ENCODE measurements at places on chromosomes 1 and 21.
A peak's percentile ranks its signal among the peaks of the same experiment; 100 is the strongest.

GRCh38 chr21:32392880-32393676 is at the start of gene URB1:
TSS of gene URB1 (minus strand) at chr21:32393012. CDS start at chr21:32392910, 102 bp downstream.
- peak; percentile 72 for DNase-seq

DNA sequence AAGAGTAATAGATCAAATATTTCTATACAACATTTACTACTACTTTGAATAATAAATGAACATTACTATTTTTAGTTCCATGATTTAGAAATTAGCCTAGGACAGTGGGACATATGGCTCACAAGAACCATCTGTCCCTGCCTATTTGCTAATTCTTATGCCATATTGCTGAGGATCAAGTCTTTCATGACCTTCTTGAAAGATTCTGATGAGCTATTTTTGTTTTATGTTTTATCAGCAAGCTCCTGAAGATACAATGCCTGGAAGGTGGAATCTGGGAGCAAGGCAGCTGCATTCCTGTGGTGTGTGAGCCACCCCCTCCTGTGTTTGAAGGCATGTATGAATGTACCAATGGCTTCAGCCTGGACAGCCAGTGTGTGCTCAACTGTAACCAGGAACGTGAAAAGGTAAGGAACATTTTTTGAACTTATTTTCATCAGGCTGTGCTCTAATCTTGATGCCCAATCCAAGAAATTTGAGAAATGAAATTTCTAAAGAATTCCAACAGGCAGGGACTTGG is 326.7 kb downstream of the PAPPA2 start:
- DNase-seq: no peak

DNA sequence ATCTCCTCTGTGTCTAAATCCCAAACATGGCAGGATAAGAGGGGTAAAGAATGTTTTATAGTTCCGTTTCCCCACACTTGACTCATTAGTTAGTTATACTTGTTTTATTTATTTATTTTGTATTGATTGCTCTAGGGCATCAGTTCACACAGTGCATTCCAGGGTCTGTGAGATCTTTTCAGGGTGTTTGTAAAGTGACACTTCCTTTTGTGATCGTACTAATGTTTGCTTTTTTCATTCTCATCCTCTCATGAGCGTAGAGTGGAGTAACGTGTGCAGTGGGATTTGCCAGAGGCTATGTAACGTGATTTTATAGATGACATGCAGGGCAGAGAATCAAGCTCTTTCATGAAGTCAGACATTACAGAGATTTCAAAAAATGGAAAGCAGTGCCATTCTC is 103.2 kb downstream of the SCCPDH start:
- no peak for DNase-seq

GRCh38 chr1:231563247-231563646 is 34.8 kb downstream of the TSNAX start:
- DNase-seq: no peak
